ENCODE measurements at places on chromosomes 5 and 9.

DNA sequence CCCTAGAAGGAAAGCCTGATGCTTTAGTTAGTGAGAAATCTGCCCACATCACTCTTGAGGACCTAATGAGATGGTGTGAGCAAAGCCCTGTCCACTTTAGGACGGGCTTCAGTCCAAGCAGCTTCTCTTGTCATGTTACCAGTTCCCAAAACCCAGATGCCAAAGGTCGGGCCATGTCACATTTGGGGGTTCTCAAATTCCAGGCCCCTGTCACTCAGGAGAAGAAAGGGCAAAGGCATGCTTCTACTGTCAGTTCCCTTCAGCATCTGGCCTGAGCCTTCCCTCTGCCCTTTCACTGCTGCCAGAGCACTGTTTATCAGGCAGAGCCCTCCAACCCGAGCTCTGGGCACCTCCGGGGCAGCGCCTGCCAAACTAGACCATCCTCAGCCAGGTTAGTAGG lies 556.0 kb downstream of the BNC2 start:
- no peak for ATAC-seq

- peak; percentile 59 for ATAC-seq
Observed at GRCh38 chr5:99037668-99038067, 108.9 kb upstream of the CHD1 start.

- ATAC-seq, result peak; percentile 92
Observed at GRCh38 chr5:82100303-82101077, 128.7 kb downstream of the ATG10 start.

GRCh38 chr9:135343837-135344522 lies 135.6 kb upstream of the PPP1R26 start:
- peak; percentile 49 for ATAC-seq

DNA sequence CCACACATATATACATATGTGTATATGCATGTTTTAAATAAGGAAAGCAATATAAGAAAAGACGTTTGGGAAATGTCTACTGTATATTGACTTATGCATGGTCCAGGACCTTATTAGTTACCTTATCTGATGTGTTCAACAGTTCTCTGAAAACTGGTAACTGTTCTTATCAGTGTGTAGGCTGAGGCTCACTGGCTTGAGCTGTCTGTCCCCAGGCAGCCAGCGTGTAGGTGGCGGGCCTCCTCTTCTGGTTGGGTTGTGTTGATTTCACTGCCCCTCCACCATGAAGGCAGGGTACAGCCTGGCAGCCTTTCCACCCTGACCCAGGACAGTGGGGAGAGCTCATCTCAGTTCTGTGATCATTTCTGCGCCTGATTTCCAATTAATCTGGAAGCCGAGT lies 38.7 kb upstream of the SEMA4D start:
- no peak for ATAC-seq

GRCh38 chr5:116361171-116361967 lies 213.3 kb downstream of the SEMA6A start:
- no peak for ATAC-seq

DNA sequence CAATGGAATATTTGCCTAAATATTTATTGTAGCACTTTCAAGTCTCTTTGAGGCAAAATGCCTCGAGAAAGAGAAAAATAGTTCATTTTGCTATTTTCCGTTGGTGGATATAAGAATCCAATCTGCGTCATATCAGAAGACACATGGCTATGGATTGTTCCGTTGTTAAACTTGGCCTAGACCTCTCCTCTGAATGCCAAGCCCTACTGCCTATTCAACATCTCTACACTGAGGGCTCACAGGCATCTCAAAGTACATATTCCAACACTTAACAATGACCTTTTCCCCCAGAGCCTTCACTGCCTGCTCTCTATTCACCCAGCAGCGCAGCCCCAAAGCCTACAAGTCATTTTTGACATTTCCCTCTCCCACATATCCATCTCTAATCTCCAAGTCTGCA lies 350.1 kb downstream of the GLIS3 start:
- ATAC-seq, result no peak

DNA sequence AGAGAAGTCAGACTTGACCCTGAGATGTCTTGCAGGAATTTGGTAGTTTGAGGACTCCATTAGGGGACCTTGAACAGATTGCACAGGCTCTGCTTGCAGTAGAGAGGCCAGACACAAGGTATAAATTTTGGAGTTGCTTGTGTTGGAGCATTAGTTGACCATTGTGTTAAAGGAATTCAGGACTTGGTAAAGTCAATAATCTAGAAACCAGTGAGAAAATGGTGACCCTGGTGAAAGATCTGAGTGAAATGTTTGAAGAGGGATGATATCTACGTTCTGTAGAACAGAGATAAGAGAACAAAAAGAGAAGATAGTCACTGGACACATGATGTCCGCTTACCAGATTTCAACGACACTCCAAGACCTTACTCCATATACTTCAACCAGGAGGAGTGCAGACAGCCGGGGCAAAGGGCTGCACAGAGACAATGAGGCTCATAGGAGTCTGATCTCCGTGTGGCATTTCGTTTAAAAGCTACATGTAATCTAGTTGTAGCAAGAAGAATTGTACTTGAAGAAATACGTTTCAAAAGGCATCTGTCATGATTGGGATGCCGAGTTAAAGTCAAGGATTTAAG lies 13.2 kb downstream of the DNAJC25 start:
- ATAC-seq, result no peak

GRCh38 chr5:56352808-56353590 lies 119.9 kb upstream of the ANKRD55 start:
- ATAC-seq, result no peak

- no peak for ATAC-seq
Observed at GRCh38 chr9:122186301-122186700, 26.6 kb downstream of the MORN5 start.

DNA sequence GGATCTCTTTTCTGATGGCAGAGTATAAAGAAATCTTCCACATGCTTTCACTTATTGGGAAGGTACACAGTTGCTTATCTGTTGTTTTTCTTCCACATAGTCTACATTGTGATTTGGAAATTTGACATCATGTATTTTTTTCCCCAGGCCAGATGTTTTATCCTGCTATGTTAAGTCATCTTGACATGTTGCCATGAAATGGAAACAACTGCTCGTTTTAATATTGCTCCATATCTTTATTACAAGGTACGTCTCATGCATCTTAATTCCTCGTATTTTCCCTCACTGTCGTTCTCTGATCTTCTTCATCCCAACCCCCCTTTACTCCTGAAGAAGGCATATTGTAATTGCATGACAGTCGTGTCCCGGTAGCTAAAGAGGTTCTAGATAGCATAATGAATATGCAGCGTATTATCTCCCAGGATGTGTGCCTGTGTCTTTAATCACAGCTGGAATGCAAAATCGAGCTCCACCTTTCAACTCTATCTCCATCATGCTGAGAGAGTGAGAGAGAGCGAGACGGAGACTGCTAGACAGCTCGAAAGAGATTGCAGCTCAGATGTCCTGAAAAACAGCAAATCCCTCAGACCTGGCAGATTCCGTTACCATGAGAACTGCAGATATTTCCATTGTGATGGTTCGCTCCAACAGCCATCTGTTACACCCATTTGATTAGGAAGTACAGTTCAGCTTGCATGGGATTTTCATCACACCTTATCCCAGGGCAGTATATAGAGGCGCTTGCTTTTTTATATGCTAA lies 281.7 kb downstream of the TMEM38B start:
- no peak for ATAC-seq

GRCh38 chr5:59285300-59286016 lies 608.1 kb downstream of the PDE4D start:
- ATAC-seq, result no peak

DNA sequence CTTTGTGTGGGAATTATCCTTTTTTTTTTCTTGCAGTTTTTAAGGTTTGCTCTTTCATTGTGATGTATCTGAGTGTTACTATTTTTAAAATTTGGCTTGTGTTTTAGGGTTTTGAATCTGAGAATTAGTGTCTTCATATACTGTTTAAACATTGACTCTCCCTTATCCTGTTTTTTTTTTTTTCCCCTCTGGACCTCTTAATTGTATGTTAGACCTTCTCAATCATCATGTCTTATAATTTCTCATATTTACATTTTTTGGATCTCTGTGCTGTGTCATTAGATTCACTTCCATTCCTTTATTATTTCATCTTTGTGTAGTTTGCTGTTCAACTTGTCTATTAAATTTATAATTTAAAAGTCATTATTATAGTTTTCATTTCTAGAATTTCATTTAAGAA lies 47.0 kb downstream of the SCAMP1 start:
- ATAC-seq, result no peak

DNA sequence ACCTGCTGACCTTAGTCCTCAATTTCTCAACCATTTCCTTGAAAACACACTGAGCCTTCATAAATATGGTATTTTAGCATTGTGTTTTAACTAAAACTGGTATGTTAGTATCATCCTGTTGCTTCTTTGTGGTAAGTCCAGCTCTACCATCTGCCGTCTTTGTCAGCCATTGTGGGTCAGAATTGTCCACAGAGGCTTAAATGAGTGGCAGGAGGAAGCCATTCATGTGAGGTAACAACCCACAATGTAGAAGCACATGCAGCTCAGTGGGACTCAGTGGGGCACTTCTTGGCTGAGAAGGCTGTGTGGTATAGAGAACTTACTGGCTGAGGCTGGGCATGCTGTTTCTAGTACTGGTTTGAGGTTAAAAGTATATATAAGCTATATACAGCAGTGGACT lies 149.2 kb upstream of the NR3C1 start:
- no peak for ATAC-seq

GRCh38 chr9:136804509-136805206 lies 3.1 kb upstream of the RABL6 start:
- ATAC-seq, result no peak

- ATAC-seq, result no peak
Observed at GRCh38 chr9:13427587-13427986, 148.1 kb upstream of the MPDZ start.
